ENCODE measurements at places on chromosomes 7 and 10.

GRCh38 chr7:139673230-139673629, 104.6 kb downstream of the HIPK2 start:
- H3K36me3 ChIP-seq: no peaks in the 10 kb centered on the region
- no peak overlapping the region for H3K27ac ChIP-seq
- no peaks in the 10 kb centered on the region for H3K27me3 ChIP-seq
- peaks cover 2% of the 10 kb centered on the region for H3K4me1 ChIP-seq
- DNase-seq: no peak

DNA sequence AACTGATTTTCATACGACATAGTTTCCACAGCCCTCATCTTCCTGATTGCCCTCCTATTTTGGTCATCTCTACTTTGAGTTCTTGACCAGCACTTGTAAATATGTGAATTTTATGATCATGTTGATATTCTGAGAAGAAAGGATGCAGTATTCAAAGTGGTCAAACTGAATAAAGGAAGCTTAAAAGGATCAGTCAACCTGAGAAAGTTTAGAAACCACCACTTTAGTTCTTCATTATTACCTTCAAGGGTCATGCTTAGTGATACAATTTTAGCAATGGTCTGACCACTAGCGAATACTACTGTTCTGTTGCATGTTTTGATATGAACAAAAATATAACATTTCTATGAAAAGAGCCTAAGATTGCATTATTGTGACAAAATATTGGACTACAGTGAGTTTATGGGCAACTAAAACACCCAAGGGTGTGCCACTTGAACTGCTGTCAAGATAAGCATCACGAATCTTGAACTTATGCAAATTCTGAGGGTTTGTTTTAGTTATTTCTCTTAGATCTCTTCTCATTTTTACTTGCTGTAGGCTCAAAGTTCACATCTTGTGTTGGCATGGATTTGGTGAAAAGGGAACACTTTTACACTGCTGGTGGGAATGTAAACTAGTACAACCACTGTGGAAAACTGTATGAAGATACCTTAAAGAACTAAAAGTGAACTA, 247.7 kb downstream of the IPMK start:
- H3K36me3 ChIP-seq: no peaks in the 10 kb centered on the region
- no peak overlapping the region for H3K4me3 ChIP-seq
- no peak for DNase-seq
- H3K27me3 ChIP-seq: no peaks in the 10 kb centered on the region
- no peaks in the 10 kb centered on the region for H3K4me1 ChIP-seq
- H3K27ac ChIP-seq: no peak overlapping the region

GRCh38 chr7:5507013-5507412, 83.4 kb upstream of the TNRC18 start:
- H3K36me3 ChIP-seq: peaks cover 18% of the 10 kb centered on the region
- no peak overlapping the region for H3K4me3 ChIP-seq
- DNase-seq: no peak

DNA sequence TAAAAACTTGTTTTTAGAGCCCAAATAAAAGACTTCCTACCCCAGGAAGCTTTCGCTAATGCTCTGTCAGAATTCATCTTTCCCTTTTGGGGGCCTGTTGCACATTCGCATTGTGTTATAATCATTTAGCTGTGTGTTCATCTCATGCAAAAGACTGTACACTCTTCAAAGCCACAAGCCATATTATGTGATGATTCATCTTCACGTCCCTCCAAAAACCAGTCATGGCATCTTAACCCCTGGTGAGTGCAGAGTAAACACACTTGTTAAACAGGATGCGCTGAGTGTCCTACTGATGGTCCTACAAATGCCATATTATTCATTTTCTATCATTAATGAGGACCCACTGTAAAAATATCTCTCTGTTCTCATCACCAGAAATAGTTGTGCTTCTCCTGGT, 235.4 kb downstream of the KIAA1217 start:
- peaks cover 20% of the 10 kb centered on the region for H3K4me1 ChIP-seq
- no peak overlapping the region for H3K4me3 ChIP-seq
- no peaks in the 10 kb centered on the region for H3K27me3 ChIP-seq
- no peak overlapping the region for H3K27ac ChIP-seq
- DNase-seq: no peak

DNA sequence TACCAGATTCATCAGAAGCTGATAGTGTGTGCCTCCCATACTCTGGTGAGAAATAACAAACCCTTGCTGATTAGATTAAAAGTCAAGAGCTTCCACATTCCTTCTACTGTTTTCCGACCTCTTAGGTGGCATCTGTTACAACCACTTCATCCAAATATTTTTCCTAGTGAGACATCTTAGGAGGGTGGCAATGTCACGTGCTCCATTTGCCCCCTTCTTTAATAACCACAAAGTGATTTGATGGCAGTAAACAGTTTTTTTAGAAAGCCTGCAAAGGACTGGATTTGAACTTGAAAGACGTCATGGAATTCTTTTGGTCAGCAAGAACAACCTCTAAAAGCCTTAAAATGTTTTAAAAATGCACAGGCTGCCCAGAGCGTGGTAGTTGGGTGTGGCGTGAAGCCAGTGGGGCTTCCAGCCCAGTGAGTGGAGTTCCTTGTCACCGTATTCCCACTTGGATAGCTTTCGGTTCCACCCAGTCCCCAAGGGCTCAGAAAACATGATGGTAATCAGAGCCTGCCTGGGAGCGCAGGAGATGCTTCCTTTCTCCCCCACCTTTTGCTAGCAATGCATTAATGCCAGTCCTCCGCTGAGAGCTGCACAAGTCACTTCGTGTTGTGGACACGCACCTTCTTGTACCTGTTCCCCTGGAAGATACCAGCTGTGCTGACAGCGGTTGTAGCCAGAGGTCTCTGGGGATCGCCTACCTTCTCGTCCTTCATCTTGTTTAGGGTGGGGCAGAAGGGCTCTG, 256.4 kb downstream of the KIAA1217 start:
- H3K27me3 ChIP-seq: no peaks in the 10 kb centered on the region
- H3K4me1 ChIP-seq: peaks cover 28% of the 10 kb centered on the region
- peak overlapping the region; percentile 2 for H3K27ac ChIP-seq
- H3K4me3 ChIP-seq: no peak overlapping the region
- peaks cover 16% of the 10 kb centered on the region for H3K36me3 ChIP-seq
- DNase-seq: peak; percentile 35

GRCh38 chr7:51789489-51789888, 472.9 kb upstream of the COBL start:
- H3K4me3 ChIP-seq: no peak overlapping the region
- no peaks in the 10 kb centered on the region for H3K4me1 ChIP-seq
- H3K27ac ChIP-seq: no peak overlapping the region
- peak; percentile 9 for DNase-seq
- H3K27me3 ChIP-seq: no peaks in the 10 kb centered on the region

GRCh38 chr7:27605283-27605682, 57.4 kb downstream of the HIBADH start:
- no peaks in the 10 kb centered on the region for H3K36me3 ChIP-seq
- no peak overlapping the region for H3K27ac ChIP-seq
- no peak for DNase-seq
- no peaks in the 10 kb centered on the region for H3K27me3 ChIP-seq

Data from trophoblast cell (in vitro differentiated cells and primary cell).